Activated naive CD4-positive, alpha-beta T cell treated with Interleukin-2 at 50 U/mL for 16 hours (primary cell): ENCODE measurements at places on chromosomes 12 and 14.

- DNase-seq = no peak
These were observed 36.8 kb downstream of the SLC41A2 start for GRCh38 chr12:104921340-104921739.

- DNase-seq = no peak
These were observed 7.7 kb upstream of the TMEM132D start for GRCh38 chr12:129911428-129912049.

GRCh38 chr12:30796313-30796780 is 41.6 kb upstream of the CAPRIN2 start:
- no peak for DNase-seq

DNA sequence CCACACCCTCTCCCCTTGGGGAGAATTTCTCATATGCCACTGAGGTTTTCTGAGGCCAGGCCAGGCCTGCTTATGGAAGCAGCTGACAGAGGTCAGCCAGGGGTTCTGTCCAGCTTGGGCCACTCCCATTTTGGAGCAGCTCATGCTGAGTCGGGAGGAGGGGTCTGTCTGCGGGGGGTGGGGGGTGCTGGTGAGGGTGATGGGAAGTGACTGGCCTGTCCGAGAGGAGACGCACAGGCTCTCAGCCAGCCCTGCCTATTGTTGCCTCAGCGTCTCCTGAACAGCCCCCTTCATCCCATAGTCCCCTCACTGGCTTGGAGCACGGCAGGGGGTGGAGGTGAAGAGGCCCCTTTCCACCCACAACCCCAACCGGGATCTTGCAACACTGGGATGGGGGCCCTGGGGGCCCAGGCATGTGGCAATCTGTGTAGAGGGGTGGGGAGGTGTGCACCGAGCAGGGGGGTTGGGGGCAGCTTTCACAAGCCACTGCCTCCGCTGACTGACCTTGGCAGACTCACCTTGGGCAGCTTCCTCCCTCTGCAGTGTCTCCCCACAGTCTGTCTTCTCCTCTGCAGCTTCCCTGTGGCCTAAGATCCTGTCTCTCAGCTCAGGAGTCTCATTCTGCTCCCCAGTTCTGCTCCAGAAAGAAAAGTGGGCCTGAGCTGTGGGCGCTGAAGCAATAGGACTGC is 5.5 kb downstream of the CEBPE start:
- no peak for DNase-seq

- DNase-seq = no peak
These were observed 27.9 kb upstream of the ATP2A2 start for GRCh38 chr12:110253176-110253575.

GRCh38 chr12:113082486-113083148 is 26.1 kb downstream of the DTX1 start:
- no peak for DNase-seq
